ENCODE measurements at places on chromosomes 3 and 15.

DNA sequence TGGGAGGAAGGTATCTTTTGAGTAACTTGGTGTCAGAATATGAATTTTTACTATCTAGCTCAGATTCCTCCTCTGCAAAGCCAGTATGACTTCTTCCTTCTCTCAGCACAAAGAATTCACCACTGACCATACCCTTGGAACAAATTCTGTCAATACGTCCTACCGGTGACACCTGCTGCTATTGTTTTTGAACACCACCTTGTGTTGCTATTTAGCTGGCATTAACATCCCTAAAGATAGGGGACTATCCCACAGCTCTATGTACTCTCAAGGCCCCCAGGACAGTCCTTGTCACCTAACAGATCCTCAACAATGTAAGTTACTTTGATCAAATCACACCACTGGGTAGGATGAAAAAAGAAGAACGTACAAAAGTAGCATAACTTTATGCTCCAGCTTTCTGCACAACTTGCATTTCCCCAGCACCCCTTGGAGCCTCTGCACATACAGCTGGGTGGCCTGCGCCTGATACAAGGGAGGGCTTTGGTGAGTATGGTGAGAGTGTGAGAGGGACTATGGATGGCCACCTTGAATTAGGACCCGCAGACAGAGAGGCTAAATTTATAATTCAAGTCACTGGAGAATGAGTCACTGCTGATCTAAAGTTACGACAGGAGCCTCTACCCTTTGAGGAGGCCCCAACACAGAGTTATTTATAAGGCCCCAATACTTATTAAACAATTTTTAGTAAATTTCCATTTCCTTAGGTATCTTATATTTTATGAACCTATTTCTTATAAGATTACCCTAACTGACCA lies 2.3 kb upstream of the COLQ start:
- no peak for DNase-seq

GRCh38 chr15:59116141-59116540 lies 11.2 kb downstream of the CCNB2 start:
- DNase-seq = no peak

DNA sequence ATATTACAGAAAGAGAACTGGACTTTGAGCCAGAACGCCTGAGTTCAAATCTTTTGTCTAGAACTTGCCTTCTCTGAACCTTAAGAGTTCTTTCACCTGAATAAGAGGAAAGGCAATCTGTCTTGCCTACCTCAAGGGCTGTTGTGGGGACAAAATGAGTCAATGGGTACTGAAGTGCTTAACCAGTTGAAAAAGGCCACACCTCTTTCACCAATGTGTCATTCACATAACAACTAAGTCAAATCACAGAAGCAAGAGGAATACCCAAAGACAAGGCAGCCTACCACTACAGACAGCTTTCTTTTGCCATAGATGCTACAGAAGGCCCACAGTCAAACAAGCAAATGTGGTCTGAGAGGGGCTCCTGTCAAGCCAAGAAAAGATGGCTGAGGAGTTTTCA lies 39.7 kb downstream of the NBEAL2 start:
- no peak for DNase-seq

- DNase-seq = no peak
These were observed 468.7 kb downstream of the CADM2 start for GRCh38 chr3:85427467-85427866.

Measured in Daoy (cell line).